H7 (cell line): ENCODE measurements at places on chromosomes 13 and 19. TPM values are rescaled to one million over a fixed set of nuclear protein-coding genes. Genes with fewer than 3 reads are reported as not detected.

The DNAAF3 gene
- 0.15 and 2.2 TPM in 2 replicates for total RNA-seq

The POMP gene
- 84.3 and 105 TPM in 2 replicates for total RNA-seq

DNA sequence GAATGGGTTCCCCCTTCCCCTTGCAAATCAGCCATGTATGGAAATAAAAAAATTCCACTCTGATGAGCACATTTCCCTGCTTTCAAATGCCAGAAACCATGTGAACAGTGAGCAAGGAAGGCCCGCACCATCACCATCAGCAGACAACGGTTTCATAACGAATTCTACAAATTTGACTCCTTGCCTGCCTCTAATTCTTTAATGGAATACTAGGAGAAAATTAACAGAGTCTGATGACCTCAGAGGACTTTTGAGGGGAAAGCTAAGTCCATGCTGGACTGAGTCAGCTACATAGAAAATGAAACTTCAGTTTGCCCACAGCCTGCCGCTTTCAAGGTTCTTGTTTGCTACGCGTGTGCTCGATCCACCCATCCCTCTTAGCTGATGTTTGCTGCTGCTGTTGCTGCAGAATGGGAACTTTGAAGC lies 46.7 kb upstream of the KL start:
- DNase-seq: no peak

GRCh38 chr19:296476-297225 lies 5.4 kb upstream of the PLPP2 start:
- DNase-seq: peak; percentile 49

- DNase-seq: peak; percentile 51
These were observed 4.5 kb upstream of the KCNJ14 start for GRCh38 chr19:48450863-48451262.

DNA sequence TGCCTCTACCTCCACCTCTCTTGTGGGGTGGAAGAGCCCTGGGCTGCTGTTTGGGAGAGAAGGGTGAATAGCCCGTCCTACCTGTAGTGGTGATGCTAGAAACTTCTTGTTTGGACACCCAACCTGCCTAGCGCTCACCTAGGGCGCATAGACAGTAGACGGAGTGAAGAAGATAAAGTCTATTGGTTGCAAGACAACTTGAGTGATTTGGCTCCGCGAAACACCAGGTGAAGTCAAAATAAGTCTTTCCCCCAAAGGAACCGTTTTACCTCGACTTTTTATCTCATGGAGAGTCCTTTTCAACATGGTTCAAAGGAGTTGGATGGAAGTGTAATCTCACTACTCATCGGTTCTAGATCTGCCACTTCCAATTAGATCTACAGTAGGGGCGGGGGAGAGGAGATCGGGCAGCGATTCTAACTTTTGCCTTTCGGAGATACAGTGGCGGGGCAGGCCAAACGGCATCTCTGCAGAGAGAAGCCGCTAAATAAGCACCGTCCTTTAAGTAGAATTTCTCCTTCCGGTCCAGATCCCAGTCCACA lies 694 bp upstream of the ZIC5 start:
- DNase-seq: peak; percentile 73

DNA sequence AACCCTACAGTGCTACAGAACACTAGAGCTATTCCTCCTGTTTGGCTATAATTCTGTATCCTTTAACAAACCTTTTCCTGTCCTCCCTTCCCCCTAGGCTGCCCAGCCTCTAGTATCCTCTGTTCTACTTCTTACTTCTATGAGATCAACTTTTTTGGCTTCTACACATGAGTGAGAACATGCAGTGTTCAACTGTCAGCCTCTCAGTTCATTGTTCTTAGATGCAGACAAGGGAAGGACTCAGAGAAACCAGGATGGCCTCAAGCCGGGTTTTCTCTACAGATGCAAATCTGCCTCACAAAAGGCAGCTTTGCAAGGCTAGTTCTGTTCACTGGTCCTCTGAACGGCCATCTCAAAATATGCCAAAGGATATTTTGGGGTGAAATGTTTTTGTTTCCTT lies 18.4 kb downstream of the AMER2 start:
- DNase-seq: peak; percentile 29
